Cerebellum (tissue), 4 donors: ENCODE measurements at places on chromosomes 11 and 22. TPM values are rescaled to one million over a fixed set of nuclear protein-coding genes. Genes with fewer than 3 reads are reported as not detected.

Gene OR5A1
- not detected for total RNA-seq

Gene AMBRA1
- 35.7 TPM for total RNA-seq

Gene OR52N4
- total RNA-seq: not detected

Gene PRODH
- total RNA-seq: 12.3 TPM

Gene KRTAP5-11
- total RNA-seq: not detected

Gene RFPL1
- not detected for total RNA-seq

Gene PANX3
- total RNA-seq: not detected

Gene PTPRJ
- 30.3 TPM for total RNA-seq

Gene SLC22A6
- total RNA-seq: 7.2 TPM

Gene NAV2
- total RNA-seq: 18.3 TPM

Gene ART1
- total RNA-seq: not detected

Gene P2RX6
- total RNA-seq: 0.36 TPM

Gene ALX4
- 4.4 TPM for total RNA-seq

Gene MUC5AC
- under 0.01 TPM for total RNA-seq

Gene CYB561A3
- total RNA-seq: 15.2 TPM

Gene KRTAP5-1
- not detected for total RNA-seq

Gene BRSK2
- 38.5 TPM for total RNA-seq

Gene FAM227A
- 14.7 TPM for total RNA-seq

Gene SCGB2A2
- total RNA-seq: not detected

Gene CABP7
- total RNA-seq: 12.5 TPM

Gene MS4A2
- not detected for total RNA-seq

Gene IRF7
- 4.5 TPM for total RNA-seq

Gene NOX4
- 5.3 TPM for total RNA-seq

Gene DTX4
- 38.7 TPM for total RNA-seq

Gene JAML
- total RNA-seq: 0.45 TPM

Gene CCDC88B
- total RNA-seq: 1.5 TPM

Gene OSBP2
- total RNA-seq: 26.7 TPM

Gene FOLR2
- 7.3 TPM for total RNA-seq

Gene HSPB2
- total RNA-seq: 0.27 TPM

Gene RFPL3
- total RNA-seq: not detected

Gene OR2AT4
- total RNA-seq: not detected

Gene FGF3
- total RNA-seq: 6.5 TPM

Gene SCN3B
- 58.1 TPM for total RNA-seq

Gene EIF4G2
- total RNA-seq: 710 TPM

Gene BID
- total RNA-seq: 19.2 TPM

Gene RAG1
- 0.36 TPM for total RNA-seq

Gene SLC22A8
- 0.18 TPM for total RNA-seq

Gene OR8D1
- not detected for total RNA-seq
